Fibroblast of the conjunctiva (primary cell): ENCODE measurements at places on chromosomes 13 and 19.

DNA sequence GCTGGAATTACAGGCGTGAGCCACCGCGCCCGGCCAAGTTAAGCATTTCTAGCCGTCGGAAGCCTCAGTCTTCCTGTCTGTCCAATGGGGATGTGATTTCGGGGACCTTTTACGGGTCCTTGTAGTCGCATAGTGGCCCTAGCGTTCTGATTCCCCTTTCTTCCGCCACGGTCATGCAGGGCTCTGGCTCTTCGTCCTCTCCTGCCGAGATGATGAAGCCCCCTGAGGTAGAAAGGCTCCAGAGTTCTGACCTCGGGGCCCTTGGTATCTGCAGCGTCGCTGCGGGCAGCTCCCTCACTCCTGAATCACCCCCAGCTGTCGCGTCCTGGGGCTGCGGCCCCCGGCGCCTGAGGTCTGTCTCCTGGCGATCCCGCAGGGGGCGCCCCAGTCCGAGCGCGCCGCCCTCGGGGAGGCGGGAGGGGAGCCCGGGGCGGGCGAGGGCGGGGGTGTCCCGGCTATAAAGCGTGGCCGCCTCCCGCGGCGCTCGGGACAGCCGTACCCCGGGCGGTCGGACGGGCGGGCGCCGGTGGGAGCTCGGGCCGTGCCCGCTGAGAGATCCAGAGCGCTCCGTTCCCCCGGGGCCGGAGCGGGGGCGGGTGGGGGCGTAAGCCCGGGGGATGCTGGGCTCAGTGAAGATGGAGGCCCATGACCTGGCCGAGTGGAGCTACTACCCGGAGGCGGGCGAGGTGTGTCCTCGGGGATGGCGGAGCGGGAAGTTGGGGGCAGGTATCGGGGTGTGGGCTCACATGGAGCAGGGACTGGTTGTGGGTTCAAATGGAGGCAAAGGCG, at the start of gene FOXA3:
Gene FOXA3 (plus strand): TSS at position 487 of the 789 bp plus-strand sequence. CDS start 131 bp downstream, at position 618.
- DNase-seq, result no peak

- DNase-seq, result no peak
Observed at GRCh38 chr19:41928754-41929535, 696 bp upstream of the ERFL start.

DNA sequence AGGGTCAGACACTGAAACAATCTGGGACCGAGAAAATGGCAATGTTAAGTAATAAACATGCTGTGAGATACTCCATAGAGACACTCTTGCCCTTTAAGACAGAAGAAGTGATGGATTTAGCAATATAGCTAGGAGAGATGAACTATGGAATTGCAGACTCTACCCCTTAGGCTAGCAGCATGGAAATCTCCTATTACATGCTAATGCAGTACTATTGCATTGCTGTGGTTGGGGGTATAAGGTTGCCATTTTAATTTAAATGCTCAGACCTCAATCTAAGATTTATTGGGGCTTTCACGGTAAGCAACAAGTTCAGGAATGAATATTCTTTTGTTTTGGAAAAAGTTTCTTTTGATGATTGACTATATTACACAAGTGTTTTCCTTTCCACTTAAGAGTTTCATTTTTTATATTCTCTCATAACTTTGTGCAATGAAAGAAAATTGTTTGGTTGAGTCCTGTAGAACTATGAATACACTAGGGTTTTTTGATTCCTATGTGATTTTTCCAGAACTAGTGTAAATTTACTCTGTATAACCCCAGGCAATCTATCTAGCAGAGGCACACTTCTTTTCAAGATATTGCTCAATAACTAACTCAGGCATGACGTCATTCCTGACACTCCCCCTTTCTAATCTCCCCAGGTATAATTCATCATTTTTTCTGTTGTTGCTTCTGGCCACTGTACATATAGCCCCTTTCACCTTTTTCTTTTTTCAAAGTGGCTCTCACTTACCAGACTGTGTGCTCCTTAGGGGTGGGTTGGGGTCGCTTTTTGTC, 394.7 kb upstream of the KLF12 start:
- DNase-seq, result no peak

DNA sequence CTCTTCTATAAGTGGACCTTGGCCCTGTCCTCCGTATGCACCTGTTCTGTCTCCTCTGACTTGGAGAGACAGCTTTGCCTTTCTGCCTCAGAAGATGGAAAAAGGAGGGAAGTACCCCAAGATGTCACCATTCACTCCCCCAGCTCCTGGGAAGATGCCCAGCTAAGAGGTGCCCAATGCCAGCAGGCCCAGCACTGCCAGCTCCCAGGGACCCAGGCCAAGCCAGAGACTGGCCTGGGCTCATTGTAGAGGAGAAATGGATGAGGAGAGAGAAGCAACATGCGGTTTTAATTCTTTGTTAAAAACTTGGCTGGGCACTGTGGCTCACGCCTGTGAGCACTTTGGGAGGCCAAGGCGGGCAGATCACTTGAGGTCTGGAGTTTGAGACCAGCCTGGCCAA, 111.5 kb upstream of the ZNF507 start:
- no peak for DNase-seq

- DNase-seq, result no peak
Observed at GRCh38 chr19:11007962-11008532, 47.2 kb downstream of the SMARCA4 start.
